Melanocyte of skin (primary cell): ENCODE measurements at places on chromosomes 13 and 19. TPM values are rescaled to one million over a fixed set of nuclear protein-coding genes. Genes with fewer than 3 reads are reported as not detected.

Gene REEP6
- total RNA-seq, result 3.1 and 6.5 TPM in 2 replicates

Gene KLK15
- total RNA-seq, result not detected in 2 replicates

Gene PROZ
- not detected in 2 replicates for total RNA-seq

Gene TNNT1
- total RNA-seq, result 0.62 and 9.0 TPM in 2 replicates

Gene MEDAG
- total RNA-seq, result 0.67 TPM in 1 of 2 replicates, not detected in the other

Gene OPA3
- 9.7 and 15.0 TPM in 2 replicates for total RNA-seq

Gene RYR1
- 0.15 and 1.00 TPM in 2 replicates for total RNA-seq

Gene CYP4F8
- total RNA-seq, result not detected in 2 replicates

Gene ZNF134
- total RNA-seq, result 20.0 and 26.2 TPM in 2 replicates

Gene SYNGR4
- total RNA-seq, result not detected in 2 replicates

Gene KIR2DL4
- total RNA-seq, result not detected in 2 replicates

Gene KLK12
- total RNA-seq, result not detected in 2 replicates

Gene ZNF665
- 1.8 and 4.1 TPM in 2 replicates for total RNA-seq

Gene CBY2
- not detected in 2 replicates for total RNA-seq

Gene NCCRP1
- total RNA-seq, result 12.4 TPM in 1 of 2 replicates, not detected in the other

Gene SRRM5
- not detected in 2 replicates for total RNA-seq

Gene POLR2I
- total RNA-seq, result 55.1 and 72.3 TPM in 2 replicates

Gene CLEC17A
- under 0.01 TPM in 1 of 2 replicates, not detected in the other for total RNA-seq

Gene ZNF837
- total RNA-seq, result 3.3 and 3.8 TPM in 2 replicates

Gene MAST1
- total RNA-seq, result 0.15 and 0.33 TPM in 2 replicates

Gene CLDN10
- total RNA-seq, result not detected in 2 replicates

Gene ZNF146
- total RNA-seq, result 38.2 and 67.6 TPM in 2 replicates

Gene THSD8
- not detected in 2 replicates for total RNA-seq

Gene ZIM2
- total RNA-seq, result not detected in 2 replicates

Gene ZNF439
- total RNA-seq, result 24.8 and 34.9 TPM in 2 replicates

Gene CGB2
- 0.46 TPM in 1 of 2 replicates, not detected in the other for total RNA-seq

Gene CNMD
- not detected in 2 replicates for total RNA-seq

Gene RPL13A
- 1,537 and 2,051 TPM in 2 replicates for total RNA-seq

Gene RASGRP4
- total RNA-seq, result not detected in 2 replicates

Gene CEACAM3
- not detected in 2 replicates for total RNA-seq

Gene GPC5
- total RNA-seq, result under 0.01 TPM in 1 of 2 replicates, not detected in the other

Gene CNFN
- total RNA-seq, result 1.1 TPM in 1 of 2 replicates, not detected in the other

Gene SIGLEC5
- total RNA-seq, result not detected in 2 replicates

Gene ZNF763
- 1.4 and 1.8 TPM in 2 replicates for total RNA-seq

Gene NKG7
- not detected in 2 replicates for total RNA-seq

Gene DACH1
- not detected in 2 replicates for total RNA-seq

Gene SIGLEC8
- not detected in 2 replicates for total RNA-seq

Gene NDUFA7
- 30.6 and 38.5 TPM in 2 replicates for total RNA-seq

Gene SULT2B1
- 1.1 TPM in 1 of 2 replicates, not detected in the other for total RNA-seq

Gene COX6B2
- not detected in 2 replicates for total RNA-seq

Gene DCT
- 791 and 2,161 TPM in 2 replicates for total RNA-seq
